ENCODE measurements at places on chromosomes 12 and 14. TPM values are rescaled to one million over a fixed set of nuclear protein-coding genes. Genes with fewer than 3 reads are reported as not detected.

- H3K27ac ChIP-seq = no peak overlapping the region
- H3K4me1 ChIP-seq = no peaks in the 10 kb centered on the region
- H3K27me3 ChIP-seq = no peaks in the 10 kb centered on the region
- no peak for DNase-seq
Measured at GRCh38 chr12:16545836-16546235, 60.1 kb downstream of the LMO3 start.

- DNase-seq = no peak
- no peak overlapping the region for H3K27ac ChIP-seq
- no peaks in the 10 kb centered on the region for H3K4me1 ChIP-seq
- no peak overlapping the region for H3K4me3 ChIP-seq
- H3K36me3 ChIP-seq = no peaks in the 10 kb centered on the region
Measured at GRCh38 chr14:47662466-47662865, 12.9 kb downstream of the MDGA2 start.

PMCH gene
- not detected for total RNA-seq

GRCh38 chr12:13981990-13982389 is 588 bp upstream of the GRIN2B start:
- H3K36me3 ChIP-seq = no peaks in the 10 kb centered on the region
- peak; percentile 71 for DNase-seq
- peaks cover 3% of the 10 kb centered on the region for H3K4me1 ChIP-seq
- no peak overlapping the region for H3K27ac ChIP-seq
- peaks cover 5% of the 10 kb centered on the region for H3K27me3 ChIP-seq
- no peak overlapping the region for H3K4me3 ChIP-seq

- H3K27me3 ChIP-seq = no peaks in the 10 kb centered on the region
- H3K4me3 ChIP-seq = no peak overlapping the region
- DNase-seq = no peak
- no peak overlapping the region for H3K27ac ChIP-seq
- no peaks in the 10 kb centered on the region for H3K4me1 ChIP-seq
Measured at GRCh38 chr12:64147011-64147631, 75.0 kb downstream of the KICS2 start.

DNA sequence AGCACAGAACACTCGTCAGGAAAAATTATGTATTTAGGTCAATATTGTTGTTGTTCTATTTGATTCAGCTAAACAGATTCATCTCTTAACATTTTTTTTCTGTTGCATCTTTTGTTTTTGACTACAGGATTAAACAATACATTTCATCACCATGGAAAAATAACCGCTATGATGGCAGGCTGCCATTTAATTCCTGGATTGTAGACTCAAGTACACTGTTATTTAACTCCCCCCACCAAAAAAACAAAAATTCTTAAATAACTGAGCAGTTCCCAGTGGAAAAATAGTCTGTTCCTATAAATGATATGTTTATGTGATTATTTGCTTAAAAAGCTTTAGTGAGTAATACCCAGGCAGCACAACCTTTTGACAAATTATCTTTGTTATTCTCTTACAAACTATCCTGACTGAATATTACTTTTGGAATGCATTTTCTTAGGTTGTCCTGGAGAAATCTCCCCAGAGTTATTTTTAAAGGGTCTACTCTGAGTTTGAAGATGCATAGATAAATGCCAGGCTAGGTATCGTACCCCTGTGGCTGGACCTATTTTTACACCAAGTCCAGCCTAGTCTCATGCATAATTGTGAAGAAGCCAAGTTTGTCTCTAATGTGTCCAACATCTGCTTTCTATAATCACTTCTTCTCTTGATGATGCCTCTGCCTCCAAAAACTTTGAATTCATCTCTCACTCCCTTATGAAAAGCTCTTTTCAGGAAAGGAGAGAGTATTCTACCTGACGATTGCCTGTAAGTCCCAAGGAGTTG is 3.7 kb downstream of the KERA start:
- no peaks in the 10 kb centered on the region for H3K4me1 ChIP-seq
- H3K27ac ChIP-seq = no peak overlapping the region
- no peak for DNase-seq
- H3K27me3 ChIP-seq = no peaks in the 10 kb centered on the region
- H3K36me3 ChIP-seq = no peaks in the 10 kb centered on the region
- H3K4me3 ChIP-seq = no peak overlapping the region

DNA sequence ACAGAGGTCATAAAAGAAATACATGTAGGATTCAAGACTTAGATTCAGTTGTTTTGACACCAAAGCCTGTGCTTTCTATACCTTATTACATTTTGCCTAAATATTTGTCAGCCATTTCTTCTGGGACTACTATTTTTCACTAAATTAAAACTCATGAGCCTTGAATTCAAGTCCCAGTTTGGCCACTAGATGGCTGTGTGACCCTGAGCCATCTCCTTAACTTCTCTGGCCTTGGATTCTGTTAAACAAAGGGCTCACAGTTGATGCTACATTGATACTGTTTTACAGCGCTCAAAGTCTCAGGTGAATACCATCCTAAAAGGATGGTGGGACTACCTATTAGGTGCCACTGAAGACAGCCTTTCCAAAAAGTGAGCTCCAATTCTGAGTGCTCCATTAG is 39.6 kb upstream of the CCDC198 start:
- H3K4me1 ChIP-seq = no peaks in the 10 kb centered on the region
- H3K27me3 ChIP-seq = no peaks in the 10 kb centered on the region
- DNase-seq = no peak
- no peak overlapping the region for H3K4me3 ChIP-seq

GRCh38 chr12:110314308-110314707 is 33.3 kb downstream of the ATP2A2 start:
- no peak overlapping the region for H3K27ac ChIP-seq
- peaks cover 13% of the 10 kb centered on the region for H3K4me1 ChIP-seq
- no peaks in the 10 kb centered on the region for H3K27me3 ChIP-seq
- no peak for DNase-seq
- no peak overlapping the region for H3K4me3 ChIP-seq
- H3K36me3 ChIP-seq = peaks cover 2% of the 10 kb centered on the region

DNA sequence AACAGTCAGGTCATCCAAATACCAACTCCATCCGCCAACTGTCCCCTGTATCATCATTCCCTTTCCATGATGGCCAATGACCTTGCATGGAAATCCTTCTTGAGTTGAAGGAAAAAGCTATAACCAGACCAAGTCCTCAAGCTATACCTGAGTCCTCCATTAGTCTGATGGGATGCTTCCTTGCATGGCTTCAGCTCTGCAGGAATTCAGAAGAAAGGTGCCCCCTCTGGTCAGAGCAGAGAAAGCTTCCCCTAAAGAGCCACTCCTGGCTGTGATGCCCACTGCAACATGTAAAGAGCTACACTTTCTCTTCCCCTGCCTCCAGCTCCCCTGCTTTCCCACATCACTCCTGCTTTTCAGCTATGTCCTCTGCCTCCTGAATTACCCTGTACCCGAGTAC is 43.1 kb upstream of the FKBP4 start:
- no peak overlapping the region for H3K27ac ChIP-seq
- no peaks in the 10 kb centered on the region for H3K36me3 ChIP-seq
- H3K4me1 ChIP-seq = no peaks in the 10 kb centered on the region
- H3K27me3 ChIP-seq = no peaks in the 10 kb centered on the region
- H3K4me3 ChIP-seq = no peak overlapping the region

GRCh38 chr14:76644855-76645518 is 116.3 kb upstream of the VASH1 start:
- no peak overlapping the region for H3K27ac ChIP-seq
- no peaks in the 10 kb centered on the region for H3K4me1 ChIP-seq

DNA sequence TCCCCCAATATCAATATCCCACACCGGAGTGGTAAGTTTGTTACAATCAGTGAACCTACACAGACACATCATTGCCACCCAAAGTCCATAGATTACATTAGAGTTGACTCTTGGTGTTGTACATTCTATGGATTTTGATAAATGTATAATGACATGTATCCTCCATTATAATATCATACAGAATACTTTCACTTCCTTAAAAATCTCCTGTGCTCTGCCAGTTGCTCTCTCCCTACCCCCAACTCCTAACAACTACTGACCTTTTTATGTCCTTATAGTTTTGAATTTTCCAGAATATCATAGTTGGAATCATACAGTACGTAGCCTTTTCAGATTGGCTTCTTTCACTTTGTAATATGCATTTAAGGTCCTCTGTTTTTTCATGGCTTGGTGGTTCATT is 48.4 kb downstream of the SLC4A8 start:
- H3K4me3 ChIP-seq = no peak overlapping the region
- no peak for DNase-seq
- H3K27ac ChIP-seq = no peak overlapping the region
- no peaks in the 10 kb centered on the region for H3K27me3 ChIP-seq

ACRBP gene
- total RNA-seq = 1.8 TPM

FBXO21 gene
- total RNA-seq = 35.8 TPM

GRCh38 chr12:26017484-26018211 is 59.2 kb downstream of the RASSF8 start:
- DNase-seq = no peak
- H3K27me3 ChIP-seq = no peaks in the 10 kb centered on the region
- no peaks in the 10 kb centered on the region for H3K36me3 ChIP-seq
- no peak overlapping the region for H3K4me3 ChIP-seq
- no peaks in the 10 kb centered on the region for H3K4me1 ChIP-seq

LIN52 gene
- 9.2 TPM for total RNA-seq

GLT1D1 gene
- total RNA-seq = 0.78 TPM

CHST11 gene
- 31.0 TPM for total RNA-seq

KRT85 gene
- not detected for total RNA-seq

DNA sequence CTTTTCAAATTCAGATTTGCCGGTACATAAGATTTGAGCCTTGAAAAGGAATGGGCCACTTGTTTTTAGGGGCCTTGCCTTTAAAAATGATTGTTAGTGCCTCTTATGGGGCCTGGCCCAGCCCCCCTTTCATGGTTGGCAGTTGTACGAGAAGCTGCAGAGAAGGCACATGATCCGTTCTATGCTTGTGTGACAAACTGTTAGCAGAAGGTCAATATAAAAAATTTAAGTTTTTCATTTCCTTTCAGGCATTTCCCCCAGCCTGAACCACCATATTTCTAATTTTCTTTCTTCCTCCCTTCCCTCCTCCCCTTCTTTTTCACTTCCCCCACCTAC is 119.1 kb downstream of the PLXNC1 start:
- no peaks in the 10 kb centered on the region for H3K4me1 ChIP-seq
- no peak overlapping the region for H3K27ac ChIP-seq
- no peak for DNase-seq
- no peaks in the 10 kb centered on the region for H3K27me3 ChIP-seq

IAPP gene
- not detected for total RNA-seq

DNA sequence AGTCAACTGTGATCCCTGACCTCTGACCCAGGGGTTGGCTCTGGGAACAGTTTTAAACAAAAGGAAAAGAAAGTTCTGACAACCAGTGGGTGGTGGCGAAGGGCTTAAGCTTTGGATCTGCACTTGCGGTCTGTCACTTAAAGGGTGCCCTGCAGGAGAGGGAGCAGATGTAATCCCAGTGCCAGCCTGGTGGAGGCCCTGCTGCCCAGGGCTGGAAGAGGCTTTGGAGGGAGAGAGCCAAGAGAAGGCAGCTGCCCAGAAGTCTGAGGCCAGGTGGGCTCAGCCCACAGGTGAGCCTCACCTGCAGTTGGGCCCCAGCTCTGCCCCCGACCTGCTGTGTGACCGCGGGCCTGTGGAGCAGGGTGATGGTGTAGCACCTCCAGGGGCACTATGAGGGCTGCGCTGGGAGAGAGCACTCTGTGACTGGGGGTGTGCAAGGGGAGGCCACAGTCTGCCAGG is 19.1 kb downstream of the SH2B3 start:
- no peaks in the 10 kb centered on the region for H3K27me3 ChIP-seq
- no peak for DNase-seq
- H3K27ac ChIP-seq = no peak overlapping the region
- H3K36me3 ChIP-seq = no peaks in the 10 kb centered on the region
- no peak overlapping the region for H3K4me3 ChIP-seq

GRCh38 chr12:32918890-32919801 is 22.6 kb upstream of the PKP2 start:
- no peak for DNase-seq
- no peaks in the 10 kb centered on the region for H3K36me3 ChIP-seq
- H3K27me3 ChIP-seq = no peaks in the 10 kb centered on the region
- H3K27ac ChIP-seq = no peak overlapping the region

Data from aorta (tissue), 5 donors.